Activated T-helper 1 cell treated with anti-CD3 and anti-CD28 coated beads, Interleukin-12 subunit alpha, Interleukin-12 subunit beta, Interleukin-2, Interleukin-4 antibody, amounts not matched to agents 30 ng/mL and 10 ng/mL and 1 ng/mL, durations not matched to agents 14 hours and 24 hours and 36 hours (primary cell): ENCODE measurements at places on chromosomes 7 and 10. TPM values are rescaled to one million over a fixed set of nuclear protein-coding genes. Genes with fewer than 3 reads are reported as not detected.

- no peak for DNase-seq
Observed at GRCh38 chr10:93547522-93547921, 18.9 kb upstream of the FFAR4 start.

- DNase-seq = no peak
Observed at GRCh38 chr10:25061711-25062449, 45.5 kb downstream of the THNSL1 start.

- DNase-seq = no peak
Observed at GRCh38 chr10:96097865-96098264, 32.2 kb upstream of the ZNF518A start.

The FGFR2 gene
- total RNA-seq = not detected in 2 replicates

DNA sequence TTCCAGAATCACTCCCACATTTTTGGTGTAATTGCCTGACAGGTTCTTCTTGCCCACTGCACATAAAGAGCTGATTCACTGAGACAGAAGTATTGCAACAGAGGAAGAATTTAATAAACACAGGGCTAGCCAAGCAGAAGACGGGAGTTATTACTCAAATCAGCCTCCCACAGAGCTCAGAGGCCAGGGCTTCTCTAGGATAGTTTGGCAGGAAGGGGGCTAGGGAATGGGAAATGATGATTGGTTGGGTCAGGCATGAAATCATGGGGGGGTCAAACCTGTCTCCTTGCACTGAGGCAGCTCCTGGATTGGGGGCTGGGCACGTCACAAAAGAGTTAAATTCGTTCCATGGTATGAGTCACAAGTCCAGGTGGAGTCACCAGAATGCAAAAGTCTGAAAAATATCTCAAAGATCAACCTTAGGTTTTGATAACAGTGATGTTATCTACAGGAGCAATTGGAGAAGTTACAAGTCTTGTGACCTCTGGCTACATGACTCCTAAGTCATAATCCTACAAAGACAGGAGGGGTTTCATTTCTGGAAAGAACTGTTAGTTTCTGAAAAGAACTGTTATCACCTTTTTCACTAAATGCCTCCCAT lies 30.2 kb upstream of the ERCC6 start:
- no peak for DNase-seq

DNA sequence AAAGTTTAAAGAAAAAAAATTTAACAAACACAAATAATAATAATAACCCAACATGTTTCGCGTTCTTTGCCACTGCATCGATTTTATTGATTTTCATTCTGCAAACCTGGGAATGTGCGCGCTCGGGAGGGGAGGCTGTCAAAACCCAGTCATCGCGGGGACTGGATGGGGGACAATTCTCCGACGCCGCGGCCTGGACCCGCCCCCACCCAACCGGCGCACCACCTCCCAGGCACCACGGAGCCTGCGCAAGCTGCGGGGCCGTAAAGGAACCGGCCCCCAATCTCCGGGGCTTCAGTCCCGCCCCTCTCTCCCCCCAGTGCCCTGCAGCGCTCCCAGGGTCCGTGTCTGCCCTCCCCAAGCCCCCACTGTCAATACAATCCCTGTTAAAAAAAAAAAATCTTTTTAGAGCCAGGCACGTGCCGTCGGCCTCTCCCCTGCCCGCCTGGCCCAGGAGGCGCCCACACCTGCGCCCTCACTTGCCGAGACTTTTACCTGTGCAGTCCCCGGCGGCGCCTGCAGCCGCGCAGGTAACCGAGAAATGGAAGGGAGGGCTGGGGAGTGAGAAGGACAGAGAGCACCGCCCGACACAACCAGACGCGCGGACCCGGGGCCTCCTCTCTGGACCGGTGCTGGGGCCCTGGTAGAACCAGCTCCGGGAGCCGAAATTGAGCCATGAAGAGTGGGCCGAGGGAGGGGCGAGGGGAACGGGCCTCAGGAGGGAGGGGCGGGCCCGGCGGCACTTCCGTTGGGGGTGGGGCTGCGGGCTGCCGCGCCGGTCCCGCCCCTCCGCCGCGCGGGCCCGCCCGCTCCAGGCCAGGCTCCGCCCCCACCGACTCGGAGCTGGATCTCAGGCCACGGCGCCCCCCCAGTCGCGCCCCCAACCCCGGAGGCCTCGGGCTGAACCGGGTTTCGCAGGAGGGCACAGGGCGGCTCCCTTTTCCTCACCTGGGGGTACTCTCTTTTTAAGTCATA lies 7.6 kb upstream of the ZNF503 start:
- DNase-seq = no peak

- no peak for DNase-seq
Observed at GRCh38 chr10:52454491-52454890, 140.4 kb downstream of the DKK1 start.

GRCh38 chr10:82757901-82758300 lies 882.9 kb downstream of the NRG3 start:
- no peak for DNase-seq

The SEMA4G gene
- 0.31 and 0.83 TPM in 2 replicates for total RNA-seq

GRCh38 chr7:2544541-2545188 lies 10.7 kb downstream of the BRAT1 start:
- DNase-seq = no peak

GRCh38 chr7:137685433-137686164 lies 161.2 kb downstream of the DGKI start:
- no peak for DNase-seq
